ENCODE measurements at places on chromosomes 3 and 15.

- no peak for DNase-seq
Measured at GRCh38 chr3:134615743-134616142, 35.1 kb downstream of the KY start.

DNA sequence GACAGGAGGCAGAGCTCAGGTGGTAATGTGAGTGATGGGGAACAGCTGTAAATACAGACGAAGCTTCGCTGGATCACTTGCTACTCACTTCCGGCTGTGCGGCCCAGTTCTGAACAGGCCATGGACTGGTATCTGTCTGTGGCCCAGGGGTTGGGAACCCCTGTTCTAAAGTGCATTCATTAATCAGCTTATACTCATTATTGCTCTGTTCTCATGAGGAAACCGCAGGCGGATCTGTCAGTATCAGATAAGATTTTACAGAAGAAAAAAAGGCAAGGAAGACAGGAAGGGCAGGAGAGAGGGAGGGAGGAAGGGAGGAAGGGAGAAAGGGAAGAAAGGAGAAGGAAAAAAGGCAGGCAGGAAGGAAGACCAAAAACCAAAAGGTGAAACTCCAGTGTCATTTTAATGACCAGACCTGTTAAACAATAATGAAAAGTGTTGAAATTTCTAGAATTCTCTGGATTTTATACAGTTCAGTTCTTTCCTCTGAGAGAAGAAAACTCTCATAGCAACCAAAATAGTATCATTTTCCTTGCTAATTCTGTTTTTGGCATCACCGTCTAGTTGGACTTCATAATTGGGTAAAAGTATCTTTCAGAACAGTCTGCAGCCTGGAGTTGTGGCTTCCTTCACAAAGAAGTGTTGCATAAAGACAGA, 128.0 kb upstream of the PROK2 start:
- no peak for DNase-seq

GRCh38 chr3:51964521-51964920, 2.7 kb downstream of the PCBP4 start:
- DNase-seq, result no peak

- DNase-seq, result no peak
Measured at GRCh38 chr3:89268059-89268458, 160.6 kb downstream of the EPHA3 start.

- no peak for DNase-seq
Measured at GRCh38 chr3:40465456-40465855, 8.3 kb downstream of the RPL14 start.

- DNase-seq, result no peak
Measured at GRCh38 chr3:59919586-59919985, 869.8 kb upstream of the CFAP20DC start.

GRCh38 chr3:176032043-176032442, 1165.2 kb downstream of the TBL1XR1 start:
- DNase-seq, result no peak

GRCh38 chr3:145429546-145429945, 731.4 kb downstream of the PLOD2 start:
- no peak for DNase-seq

DNA sequence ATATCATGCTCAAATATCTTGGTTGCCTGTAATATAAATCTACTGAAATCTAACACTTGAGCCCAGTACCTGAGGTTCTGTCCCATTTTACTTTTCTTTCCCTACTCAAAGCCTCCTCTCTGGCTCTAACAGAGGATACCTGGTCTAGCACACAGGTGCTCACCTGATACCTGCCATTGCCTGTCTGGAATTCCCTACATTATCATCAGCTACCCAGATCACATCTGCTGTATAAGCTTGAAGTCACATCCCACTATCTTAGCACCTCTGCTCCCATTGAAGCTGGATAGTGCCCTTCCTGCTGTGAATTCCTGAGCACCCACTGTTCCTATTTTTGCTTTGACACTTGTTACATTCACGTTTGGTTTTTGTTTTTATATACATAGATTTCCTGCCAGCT, 30.5 kb downstream of the GYG1 start:
- no peak for DNase-seq

GRCh38 chr3:2078821-2079220, 19.8 kb upstream of the CNTN4 start:
- no peak for DNase-seq

GRCh38 chr3:158205994-158206393, 96.1 kb downstream of the RSRC1 start:
- no peak for DNase-seq
